ENCODE measurements at places on chromosomes 1 and 21. TPM values are rescaled to one million over a fixed set of nuclear protein-coding genes. Genes with fewer than 3 reads are reported as not detected.
A peak's percentile ranks its signal among the peaks of the same experiment; 100 is the strongest.

LRRC53 gene
- not detected for total RNA-seq

DNA sequence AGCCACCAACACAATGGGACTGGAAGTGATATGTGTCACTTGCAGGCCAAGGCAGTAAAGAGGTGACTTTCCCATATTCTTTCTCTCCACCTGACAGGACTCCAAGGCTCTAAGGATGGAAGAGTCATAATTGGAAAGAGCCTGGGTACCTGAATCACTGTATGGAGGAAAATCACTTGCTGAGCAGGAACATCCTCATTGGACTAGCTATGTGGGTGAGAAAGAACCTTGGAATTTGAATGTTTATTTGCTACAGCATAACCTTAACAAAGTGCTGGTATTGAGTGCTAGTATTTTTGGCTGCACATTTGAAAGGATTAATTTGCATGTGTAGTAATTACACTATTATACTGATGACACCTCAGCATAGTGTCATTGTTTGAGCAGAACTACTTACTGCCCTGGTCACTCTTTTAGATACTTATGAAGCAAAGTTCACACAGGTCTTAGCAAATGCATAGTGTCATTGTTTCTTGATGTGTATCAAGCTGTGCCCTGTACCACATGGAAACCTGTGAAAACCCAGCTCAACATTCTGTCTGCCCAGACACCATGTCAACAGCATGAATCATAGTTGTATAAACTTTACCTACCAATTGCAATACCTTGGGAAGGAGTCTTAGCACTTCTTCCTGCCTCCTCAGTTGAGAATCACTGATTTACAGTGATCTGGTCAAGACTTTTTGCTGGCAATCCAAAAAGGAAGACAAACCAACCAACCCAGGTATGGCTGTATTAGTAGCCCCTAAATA, 5.1 kb upstream of the S100A10 start:
- H3K27me3 ChIP-seq = no peaks in the 10 kb centered on the region
- peak; percentile 76 for DNase-seq
- peaks cover 5% of the 10 kb centered on the region for H3K36me3 ChIP-seq
- H3K4me3 ChIP-seq = no peak overlapping the region

DNA sequence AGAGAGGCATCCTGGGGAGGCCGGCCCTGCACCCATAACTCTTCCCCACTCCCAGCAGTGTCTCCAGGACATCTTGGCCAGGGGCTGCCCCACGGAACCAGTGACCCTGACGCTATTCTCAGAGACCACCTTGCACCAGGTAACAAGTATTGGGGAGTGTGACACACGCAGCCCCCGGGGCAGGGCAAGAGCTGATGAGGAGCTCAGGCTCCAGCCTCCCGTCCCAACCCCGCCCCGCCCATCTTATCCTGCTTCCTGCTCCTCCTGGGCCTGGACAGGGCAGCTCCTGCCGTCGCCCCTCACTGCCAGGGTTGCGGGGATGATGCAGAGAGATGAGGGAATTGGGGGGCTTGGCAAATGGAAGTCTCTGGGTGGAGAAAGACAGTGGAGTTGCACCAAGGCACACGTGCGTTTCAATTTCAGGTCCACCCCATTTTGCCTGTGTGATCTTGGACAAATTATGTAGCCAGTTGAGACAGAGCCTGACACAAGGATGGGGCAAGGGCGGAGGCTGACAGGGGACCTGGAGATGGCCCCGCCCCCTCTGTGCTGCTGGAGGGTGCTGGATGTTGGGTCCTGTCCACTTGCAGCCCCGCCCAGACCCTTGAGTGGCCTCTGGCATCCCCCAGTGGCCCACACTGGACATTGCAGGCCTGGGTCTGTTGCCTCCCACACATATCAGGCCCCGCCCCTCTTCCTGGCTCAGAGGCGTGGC, 10.7 kb downstream of the CLCNKA start:
- H3K36me3 ChIP-seq = peaks cover 5% of the 10 kb centered on the region
- peaks cover 11% of the 10 kb centered on the region for H3K27me3 ChIP-seq
- H3K27ac ChIP-seq = no peak overlapping the region

DNA sequence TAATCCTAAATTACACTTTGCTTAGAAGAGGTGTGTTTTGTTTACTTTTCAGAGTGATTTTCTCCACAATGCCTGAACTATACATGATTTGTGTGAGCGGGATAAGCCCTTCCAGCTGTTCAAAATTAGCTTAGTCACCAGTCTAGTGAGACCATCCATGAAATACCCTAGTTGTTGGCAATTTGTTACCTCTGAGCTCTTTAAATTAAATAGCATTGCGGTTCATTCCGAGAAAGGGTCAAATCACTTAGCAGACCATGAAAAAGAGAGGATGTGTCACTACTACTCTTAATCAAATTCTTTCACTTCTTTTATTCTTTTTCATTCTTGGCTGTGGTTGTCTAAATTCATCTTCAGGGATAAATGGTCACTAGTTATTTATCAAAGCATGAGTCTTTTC, 11.9 kb upstream of the VAV3 start:
- H3K27me3 ChIP-seq = no peaks in the 10 kb centered on the region
- H3K4me1 ChIP-seq = no peaks in the 10 kb centered on the region
- no peaks in the 10 kb centered on the region for H3K36me3 ChIP-seq
- no peak for DNase-seq
- no peak overlapping the region for H3K4me3 ChIP-seq

PROX1 gene
- 0.61 TPM for total RNA-seq

All from MCF 10A (cell line).